ENCODE measurements at places on chromosomes 12 and 14.

DNA sequence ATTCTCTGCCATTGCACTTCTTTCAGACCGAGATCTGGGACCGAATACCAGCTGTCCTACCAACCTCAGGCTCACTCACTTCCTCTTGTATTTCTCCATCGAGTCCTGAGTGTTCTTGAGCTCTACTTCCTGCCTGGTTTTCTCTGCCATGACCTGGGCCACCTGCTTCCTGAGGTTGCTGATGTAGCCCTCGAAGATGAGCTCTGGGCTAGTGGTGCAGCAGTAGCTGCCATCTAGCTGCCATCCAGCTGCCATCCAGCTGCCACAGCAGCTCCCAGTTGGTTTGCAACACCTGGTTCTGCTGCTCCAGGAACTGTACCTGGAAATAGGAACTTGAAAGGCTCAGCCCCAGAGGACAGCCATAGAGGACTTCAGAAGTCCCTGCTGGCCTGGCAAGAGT is 15.0 kb upstream of the KRT73 start:
- DNase-seq, result peak; percentile 55

DNA sequence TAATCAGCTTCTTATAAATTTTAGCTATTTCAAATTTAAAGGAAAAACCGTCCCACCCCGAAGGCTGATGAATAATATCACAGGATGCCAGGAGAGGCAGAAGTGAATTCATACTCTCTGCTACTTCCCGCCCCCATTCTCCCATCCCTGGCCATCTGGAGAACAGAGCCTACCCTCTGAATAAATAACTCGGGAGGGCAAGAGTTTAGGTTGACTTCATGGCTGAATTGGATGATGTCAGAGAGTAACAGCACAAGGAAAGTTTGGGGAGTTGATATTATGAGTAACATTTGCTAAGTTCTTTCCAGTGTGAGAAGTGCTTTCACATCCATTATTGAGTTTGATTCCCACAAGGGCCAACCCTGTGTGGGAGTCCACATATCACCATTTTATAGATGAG is 241.6 kb downstream of the EGLN3 start:
- no peak for DNase-seq

- no peak for DNase-seq
Measured at GRCh38 chr12:76026643-76027063, 4.9 kb downstream of the PHLDA1 start.

DNA sequence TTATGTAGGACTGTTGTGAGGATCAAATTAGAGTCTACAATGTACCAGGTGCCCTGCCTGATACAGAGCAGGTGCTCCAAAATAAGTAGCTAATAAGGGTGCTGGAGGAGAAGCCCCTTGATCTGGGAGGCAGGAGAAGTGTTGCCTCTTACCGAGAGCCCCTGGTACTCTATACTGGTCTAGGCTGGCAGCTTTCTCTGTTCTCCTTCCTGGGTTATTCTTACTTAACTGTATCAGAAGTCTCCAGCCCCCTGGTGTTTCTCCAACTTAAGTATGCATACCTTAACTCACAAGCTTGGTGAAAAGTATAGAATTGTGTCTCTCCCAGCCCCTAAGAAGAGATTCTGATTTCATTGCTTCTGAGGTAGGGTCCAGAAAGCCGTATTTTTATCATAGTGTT is 254.9 kb downstream of the LRIG3 start:
- no peak for DNase-seq

GRCh38 chr12:102971227-102971626 is 13.8 kb downstream of the ASCL1 start:
- no peak for DNase-seq

GRCh38 chr14:53715193-53715721 is 241.4 kb downstream of the BMP4 start:
- no peak for DNase-seq

GRCh38 chr12:2414810-2415567 is 362.2 kb downstream of the CACNA1C start:
- DNase-seq, result no peak

GRCh38 chr12:12954356-12954755 is 2.4 kb upstream of the GPRC5D start:
- DNase-seq, result no peak

DNA sequence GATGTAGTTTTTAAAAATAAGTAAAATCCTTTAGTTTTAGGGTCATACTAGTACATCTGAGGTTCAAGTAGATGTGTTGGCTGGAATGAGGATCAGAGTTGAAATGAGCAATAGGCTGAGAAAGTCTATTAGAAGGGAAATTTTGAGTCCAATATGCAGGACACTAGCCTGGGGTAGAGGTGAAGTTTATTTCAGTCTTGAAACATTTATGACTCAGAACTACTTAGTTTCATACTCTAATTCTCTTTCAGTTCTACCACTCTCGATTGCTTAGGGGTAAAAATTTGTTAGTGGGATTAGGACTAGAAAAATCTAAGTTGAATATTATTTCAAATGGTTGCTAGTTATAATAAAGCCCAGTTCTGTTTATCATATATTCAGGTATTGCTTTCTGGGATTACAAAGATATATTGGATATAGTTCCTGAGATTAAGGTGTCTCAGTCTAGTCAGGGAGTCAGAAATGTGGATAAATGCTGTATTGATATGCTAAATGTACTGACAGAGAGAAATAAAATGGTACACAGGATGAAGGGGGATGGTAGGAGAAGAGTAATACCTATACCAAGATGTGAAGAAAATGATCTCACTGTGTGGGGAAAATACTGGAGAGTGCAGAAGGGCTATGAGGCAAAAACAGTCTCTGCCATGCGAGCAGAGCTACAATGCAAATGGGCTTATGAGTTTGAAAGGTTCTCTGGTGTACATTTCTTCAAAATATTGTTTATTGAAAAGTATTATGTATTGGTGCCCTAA is 395.8 kb upstream of the FBXO33 start:
- no peak for DNase-seq

DNA sequence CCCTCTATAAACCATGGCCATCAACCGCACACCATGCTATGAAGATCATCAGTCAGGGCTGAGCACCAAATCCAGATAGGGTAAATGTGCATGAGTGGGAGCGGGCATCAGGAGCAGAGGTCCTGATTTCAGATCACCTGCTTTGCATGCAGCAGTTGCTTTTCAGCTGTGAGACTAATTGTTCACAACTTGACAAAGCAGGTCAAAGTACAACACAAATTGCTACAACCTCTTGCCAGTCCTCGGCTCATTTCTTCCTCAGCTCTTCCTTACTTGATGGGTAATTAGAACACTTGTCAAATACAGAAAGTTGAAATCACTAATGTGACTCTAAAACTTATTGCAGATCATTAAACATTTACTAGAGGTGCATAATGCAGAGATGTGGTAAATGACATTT is 171.6 kb downstream of the PPM1H start:
- DNase-seq, result no peak

DNA sequence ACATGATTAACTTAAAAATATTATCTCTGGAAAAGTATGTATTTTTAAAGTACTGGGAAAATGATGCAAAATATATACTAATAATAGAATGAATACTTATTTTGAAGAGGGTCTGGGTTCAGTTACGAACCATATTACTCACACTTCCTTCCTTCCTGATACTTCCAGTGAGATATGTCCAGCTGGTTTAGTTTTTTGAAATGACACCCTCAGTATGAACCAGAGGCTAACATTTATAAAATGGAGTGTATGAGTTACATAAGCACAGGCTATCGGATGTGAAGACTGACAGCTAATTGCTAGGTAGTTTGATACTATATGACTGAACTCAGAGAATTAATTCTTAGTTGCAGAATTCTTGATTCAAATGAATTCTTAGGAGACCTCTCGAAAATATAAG is 122.9 kb downstream of the OTOGL start:
- DNase-seq, result no peak

DNA sequence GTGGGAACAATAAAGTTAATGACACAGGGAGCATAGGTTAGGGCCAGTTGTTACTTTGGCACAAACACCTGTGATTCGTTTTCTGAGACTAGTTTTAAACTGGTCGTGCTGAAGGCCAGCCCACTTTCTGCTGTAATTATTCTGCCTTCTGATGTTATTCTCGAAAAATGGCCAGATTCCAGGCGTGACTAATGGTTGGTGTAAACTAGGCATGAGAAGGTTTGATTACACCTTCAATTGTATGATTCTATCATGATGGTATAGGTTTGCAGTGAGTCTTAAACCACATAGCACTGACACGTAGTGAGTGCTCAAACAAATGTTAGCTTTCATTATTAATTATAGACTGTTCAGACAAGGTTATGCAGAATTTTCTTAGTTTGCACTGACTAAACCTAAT is 39.0 kb downstream of the CKB start:
- no peak for DNase-seq

DNA sequence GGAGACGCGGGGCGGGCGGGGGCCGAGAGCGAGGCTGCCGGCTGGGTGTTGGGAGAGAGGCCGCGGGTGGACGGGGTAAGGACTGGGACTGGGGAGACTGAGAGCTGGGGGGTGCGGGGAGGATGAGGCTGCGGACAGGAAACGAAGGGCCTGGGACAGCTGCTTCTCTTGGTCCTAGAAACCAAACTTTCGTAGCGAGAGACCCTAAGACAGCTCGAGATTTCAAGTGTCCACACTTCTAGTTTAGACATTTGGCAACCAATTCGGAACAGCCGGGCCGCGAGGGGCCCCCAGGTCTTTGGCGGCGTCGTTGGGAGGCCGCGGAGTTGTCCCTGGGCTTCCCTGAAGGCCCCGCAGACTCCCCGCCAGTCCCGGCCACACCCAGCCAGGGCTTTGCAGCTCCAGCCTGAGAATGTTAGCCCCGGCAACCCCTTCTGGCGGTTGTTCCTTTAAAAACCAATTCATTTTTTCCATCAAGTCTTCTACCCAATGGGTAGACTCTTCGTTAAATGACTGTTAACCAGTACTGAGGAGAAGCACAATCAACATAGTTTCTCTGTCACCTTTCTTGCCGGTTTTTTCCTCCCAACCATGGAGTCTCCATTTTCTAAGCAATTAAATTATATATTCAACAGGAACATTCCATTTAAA is 11.5 kb downstream of the NKX2-1 start:
- DNase-seq, result no peak

DNA sequence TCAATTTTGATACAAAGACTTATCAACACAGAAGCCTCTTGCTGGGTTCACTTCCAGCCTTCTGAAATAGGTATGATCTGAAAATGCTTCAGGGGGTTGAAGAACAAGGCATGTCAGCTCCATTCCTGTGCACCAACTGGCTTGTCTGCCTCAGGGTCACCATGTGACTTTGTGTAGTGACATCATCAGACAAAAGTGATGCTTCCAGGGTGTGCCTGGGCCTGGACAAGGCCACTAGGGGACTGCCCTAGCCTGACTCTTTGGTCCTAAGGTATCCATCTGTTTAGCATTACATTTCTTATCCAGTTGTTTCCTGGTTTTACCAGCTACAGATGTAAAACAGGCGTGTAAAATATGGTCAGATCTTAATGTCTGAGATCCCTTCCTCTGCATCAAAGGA is 155.6 kb downstream of the CAND1 start:
- no peak for DNase-seq

DNA sequence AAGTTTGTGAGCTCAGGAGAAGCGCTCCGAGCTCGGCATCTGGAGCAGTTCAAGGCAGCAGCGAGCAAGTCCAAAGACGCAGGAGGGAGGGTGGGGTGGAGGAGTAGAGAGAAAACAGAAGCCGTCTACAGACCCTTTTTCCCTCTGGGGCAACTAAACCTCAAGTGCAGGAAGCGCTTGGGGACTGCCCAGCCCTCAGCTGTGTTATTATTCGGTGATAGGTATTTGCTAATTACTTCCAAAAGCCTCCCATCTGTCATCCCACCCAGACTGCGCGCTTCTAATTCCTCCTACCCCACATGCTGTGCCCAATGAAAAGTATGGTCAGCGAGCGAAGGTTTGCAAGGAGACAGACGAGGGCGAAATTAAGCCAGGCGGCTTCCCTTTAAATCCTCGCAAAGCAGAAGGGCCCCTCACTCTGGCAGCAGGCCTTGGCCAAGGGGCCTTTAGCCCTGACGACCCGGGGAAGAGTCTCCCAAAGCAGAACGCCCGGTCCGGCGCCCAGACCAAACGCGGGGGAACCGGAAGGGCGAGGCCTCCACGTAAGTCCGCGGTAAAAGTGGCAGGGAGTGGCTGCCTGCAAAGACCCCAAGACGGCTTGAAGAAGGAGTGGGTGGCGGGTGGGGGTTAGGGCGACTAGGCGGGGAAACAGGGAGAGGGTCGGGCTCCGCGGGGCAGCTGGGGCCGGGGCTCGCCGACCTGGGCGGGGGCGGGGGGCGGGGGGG is 507 bp upstream of the CD9 start:
- no peak for DNase-seq

- DNase-seq, result no peak
Measured at GRCh38 chr12:33649992-33650391, 210.4 kb upstream of the SYT10 start.

- DNase-seq, result peak; percentile 2
Measured at GRCh38 chr14:25400607-25401206, 350.8 kb upstream of the STXBP6 start.

DNA sequence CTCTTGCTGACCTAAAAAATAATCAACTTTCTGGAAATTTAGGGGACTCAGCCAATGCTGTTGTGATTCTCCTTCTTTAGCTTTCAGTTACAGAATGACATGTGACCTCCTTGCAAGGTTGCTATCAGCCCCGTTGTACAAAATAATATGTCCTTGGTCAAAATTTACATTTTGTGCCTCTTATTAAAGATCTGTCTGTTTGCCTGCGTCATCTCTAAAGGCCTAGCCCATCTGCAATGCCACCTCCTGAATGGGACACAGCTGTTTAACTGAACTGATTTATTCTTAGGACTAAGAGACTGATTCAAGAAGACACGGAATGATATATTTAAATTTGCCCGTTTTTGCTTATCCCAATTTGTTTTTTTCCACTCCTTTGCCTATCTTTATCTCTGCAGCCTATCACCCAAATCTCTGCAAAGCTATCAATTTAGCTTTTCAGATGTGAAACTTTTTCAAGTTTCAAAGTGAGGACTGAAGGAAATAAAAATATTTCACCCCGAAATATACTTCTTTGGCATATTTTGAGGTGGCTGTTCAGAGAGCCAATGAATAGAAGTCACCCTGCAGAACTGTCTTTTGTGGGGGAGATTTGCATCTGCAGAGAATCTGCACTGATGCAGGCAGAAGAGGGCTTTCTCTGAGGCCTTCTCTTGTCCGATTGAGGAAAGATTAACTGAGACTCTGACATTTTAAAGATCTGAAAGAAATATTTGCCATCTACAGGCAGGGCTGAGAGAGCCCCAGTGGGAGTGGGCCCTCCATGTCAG is 126.0 kb downstream of the VEZT start:
- no peak for DNase-seq

GRCh38 chr12:45670346-45671065 is 59.0 kb upstream of the ARID2 start:
- DNase-seq, result peak; percentile 49

- DNase-seq, result no peak
Measured at GRCh38 chr12:53860426-53861345, 77.9 kb upstream of the HOXC13 start.

GRCh38 chr12:65168681-65169319 is 583 bp upstream of the LEMD3 start:
- no peak for DNase-seq

GRCh38 chr14:36857842-36858445 is 196.3 kb downstream of the PAX9 start:
- DNase-seq, result no peak

- DNase-seq, result no peak
Measured at GRCh38 chr14:25552826-25553225, 502.9 kb upstream of the STXBP6 start.

GRCh38 chr14:94588311-94588710 is 7.1 kb downstream of the SERPINA5 start:
- no peak for DNase-seq

Data from CD4-positive, alpha-beta T cell treated with Interleukin-6 at 100 ng/mL for 8 hours (primary cell).